ENCODE measurements at places on chromosomes 3 and 15. TPM values are rescaled to one million over a fixed set of nuclear protein-coding genes. Genes with fewer than 3 reads are reported as not detected.

Gene UROC1
- 0.14 TPM for polyA plus RNA-seq

Gene ARPIN
- 30.2 TPM for polyA plus RNA-seq

- no peak for DNase-seq
Observed at GRCh38 chr3:144772372-144772771, 800.7 kb downstream of the DIPK2A start.

- no peak for DNase-seq
Observed at GRCh38 chr3:112464264-112464663, 35.0 kb downstream of the BTLA start.

- DNase-seq = no peak
Observed at GRCh38 chr3:71149959-71150954, 433.3 kb downstream of the FOXP1 start.

GRCh38 chr3:146313746-146314111 is 62.8 kb upstream of the PLSCR4 start:
- DNase-seq = no peak

Gene HTD2
- 16.4 TPM for polyA plus RNA-seq

Gene SAXO2
- 5.1 TPM for polyA plus RNA-seq

- no peak for DNase-seq
Observed at GRCh38 chr3:141811348-141811747, 48.1 kb downstream of the GRK7 start.

- DNase-seq = no peak
Observed at GRCh38 chr15:49038382-49038781, 7.9 kb downstream of the SECISBP2L start.

DNA sequence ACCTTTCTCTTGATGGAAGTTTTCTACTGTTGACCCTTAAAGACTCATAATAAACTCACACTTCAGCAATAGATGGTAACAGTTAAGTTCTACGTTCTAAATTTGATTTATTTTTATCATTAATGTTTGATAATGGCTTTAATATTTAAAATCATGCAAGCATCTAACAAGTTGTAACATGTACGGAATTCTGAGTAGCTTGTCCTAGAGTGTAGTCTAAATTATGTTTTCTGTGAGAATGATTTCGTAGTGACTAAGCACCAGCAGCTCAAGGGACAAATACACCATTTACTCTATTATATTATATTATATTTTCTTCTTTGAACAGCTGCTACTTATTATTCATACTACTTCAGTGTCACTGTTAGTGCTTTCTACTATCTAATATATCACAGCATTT is 345.6 kb downstream of the NLGN1 start:
- DNase-seq = no peak

GRCh38 chr3:49901366-49902339 is 2.0 kb downstream of the MST1R start:
- DNase-seq = no peak

DNA sequence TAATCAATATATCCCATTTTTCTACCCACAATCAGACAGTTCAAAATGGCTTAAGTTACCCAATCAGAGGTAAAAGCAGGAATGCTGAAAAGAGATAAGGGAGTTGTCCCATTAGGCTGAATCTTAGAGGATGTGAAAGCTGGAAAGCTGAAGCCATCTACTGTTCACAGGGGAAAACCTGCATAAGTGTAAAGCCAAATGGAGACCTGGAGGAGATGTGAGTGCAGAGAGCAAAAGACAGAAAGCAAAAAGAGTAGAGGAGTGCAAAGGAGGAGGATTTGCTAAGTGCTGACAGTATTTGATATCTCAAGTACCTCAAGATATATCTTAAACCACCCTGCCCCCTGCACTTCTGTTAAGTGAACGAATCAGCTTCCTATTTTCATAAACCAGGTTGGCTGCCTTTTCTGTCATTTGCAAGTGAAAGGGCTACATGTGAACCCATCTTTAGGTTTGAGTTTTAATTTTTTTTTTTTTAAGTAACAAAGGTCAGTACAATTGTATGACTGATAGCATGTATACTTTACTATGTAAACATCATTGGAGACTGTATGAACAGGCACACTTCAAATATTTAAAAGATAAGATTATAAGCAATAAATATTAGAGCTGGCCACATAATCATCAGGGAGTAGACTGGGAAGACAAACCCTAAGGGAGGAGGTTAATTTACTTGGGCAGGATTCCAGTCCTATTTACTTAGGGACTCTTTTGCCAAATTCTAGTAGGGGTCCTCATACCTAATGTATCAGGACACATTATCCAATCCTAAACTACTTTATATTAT is 22.8 kb upstream of the P2RY1 start:
- DNase-seq = no peak

DNA sequence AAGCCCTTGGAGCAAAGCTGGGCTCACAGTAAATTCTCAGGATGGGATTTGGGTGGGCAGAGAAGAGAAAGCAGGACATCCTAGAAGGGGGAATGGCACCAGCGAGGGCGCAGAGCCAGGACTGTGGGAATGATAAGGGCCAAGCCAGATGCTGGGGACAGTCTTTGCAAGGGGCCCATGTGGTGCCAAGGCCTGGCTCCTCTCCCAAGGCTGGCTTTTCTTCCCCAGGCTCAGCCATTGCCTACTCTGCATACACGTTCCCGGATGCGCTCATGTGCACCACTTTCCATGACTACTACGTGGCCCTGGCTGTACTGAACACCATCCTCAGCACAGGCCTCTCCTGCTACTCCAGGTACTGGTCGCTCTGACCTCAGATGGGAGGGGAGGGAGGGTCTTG is 24.7 kb upstream of the KIF23 start:
- DNase-seq = no peak

DNA sequence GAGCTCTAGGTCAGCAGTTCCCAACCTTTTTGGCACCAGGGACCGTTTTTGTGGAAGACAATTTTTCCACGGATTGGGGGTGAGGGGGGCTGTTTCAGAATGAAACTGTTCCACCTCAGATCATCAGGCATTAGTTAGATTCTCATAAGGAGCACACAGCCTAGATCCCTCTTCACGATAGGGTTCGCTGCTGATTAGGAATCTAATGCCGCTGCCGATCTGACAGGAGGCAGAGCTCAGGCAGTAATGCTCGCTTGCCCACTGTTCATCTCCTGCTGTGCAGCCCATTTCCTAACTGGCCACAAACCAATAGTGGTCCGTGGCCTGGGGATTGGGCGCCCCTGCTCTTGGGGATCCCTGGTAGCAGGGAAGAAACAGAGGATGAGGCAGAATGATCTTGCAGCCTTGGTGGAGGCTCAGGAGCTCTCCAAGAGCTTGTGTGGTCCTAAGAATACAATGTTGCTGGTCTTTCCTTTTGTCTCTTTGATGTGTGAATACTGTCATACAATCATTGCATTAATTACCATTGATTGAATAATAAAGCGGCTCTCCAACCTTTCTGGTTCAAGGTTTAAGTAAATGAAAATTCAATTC is 183.2 kb downstream of the FNDC3B start:
- DNase-seq = no peak

DNA sequence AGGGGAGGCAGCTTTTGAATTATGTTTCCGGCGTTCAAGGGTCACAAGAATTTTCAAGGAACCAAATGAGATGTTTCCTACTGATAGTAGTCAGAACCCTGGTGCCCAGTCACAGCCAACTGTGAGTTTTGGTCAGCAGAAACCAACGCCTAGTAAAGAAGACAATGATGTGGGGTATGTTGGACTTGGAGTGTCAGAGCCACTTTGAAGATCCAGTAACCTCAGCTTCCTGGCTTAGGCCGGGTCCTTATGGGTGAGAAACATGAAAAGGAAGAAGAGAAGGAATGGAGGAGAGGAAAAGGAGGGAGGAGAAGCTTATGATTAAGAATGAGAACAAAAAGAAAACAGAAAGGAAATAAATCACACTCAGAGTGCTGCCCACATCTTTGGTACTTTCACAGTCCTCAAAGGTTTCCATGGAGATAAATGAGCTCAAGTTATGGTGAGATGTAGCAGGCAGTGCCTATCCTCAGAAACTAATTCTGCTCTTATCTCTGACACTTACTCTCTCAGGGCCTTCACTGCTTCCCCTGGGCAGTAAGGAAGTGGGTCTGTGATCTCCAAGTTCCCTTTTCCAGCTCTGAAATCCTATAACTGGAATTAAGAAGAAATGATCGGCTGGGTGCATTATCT is 2.0 kb upstream of the MCF2L2 start:
- DNase-seq = no peak

Gene CHRNA3
- polyA plus RNA-seq = 1.7 TPM

DNA sequence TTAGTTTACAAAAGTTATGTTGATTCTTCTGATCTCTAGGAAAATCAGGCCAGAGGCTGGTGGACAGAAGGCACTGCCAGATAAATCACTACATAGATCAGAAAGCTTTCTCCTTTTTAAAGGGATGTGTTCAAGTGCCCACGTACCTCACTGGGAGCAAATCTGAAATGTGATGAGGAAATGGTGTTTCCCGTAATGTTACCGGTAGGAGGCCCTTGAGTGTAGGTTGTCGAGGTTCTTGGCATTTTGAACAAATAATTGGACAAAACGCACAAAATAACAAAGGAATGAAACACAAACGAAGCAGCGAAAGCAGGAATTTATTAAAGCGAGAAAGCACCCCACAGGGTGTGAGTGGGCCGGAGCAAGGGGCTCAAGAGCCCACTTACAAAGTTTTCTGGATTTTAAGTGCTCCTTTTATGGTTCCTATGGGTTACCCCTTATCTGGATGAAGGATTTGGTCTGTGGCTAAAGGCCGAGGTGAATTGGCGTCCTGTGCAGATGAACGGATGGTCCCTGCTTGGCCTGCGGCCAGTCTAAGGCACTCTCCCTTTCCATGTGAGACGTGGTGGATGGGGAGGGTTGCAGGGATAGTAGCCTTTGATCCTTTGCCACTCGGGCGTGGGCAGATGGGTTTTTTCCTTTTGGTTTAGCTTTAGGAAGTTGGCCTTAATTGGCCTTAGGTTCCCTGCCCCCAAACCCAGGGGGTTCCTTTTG is 1.0 kb downstream of the SNX1 start:
- no peak for DNase-seq

- DNase-seq = no peak
Observed at GRCh38 chr15:52441841-52442240, 86.8 kb downstream of the MYO5A start.

DNA sequence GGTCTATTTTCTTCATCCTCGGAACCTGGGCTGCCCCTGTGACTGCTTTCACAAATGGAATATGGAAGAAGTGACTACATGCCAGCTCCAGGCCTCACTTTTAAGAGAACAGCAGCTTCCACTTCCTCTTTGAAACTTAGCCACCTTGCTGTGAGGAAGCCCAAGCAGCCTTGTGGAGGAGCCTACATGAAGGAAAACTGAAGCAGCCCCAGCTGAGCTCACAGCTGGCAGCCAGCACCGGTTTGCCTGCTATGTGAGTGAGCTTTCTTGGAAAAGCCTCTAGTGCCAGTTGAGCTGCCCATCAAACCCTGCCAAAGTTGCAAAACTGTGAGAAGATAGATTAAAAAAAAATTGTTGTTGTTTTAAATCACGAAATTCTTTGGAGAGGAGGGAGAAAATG is 498.0 kb upstream of the PROK2 start:
- no peak for DNase-seq

Gene FAM43A
- 6.7 TPM for polyA plus RNA-seq

GRCh38 chr3:119376758-119377157 is 82.6 kb downstream of the ARHGAP31 start:
- no peak for DNase-seq

Gene ACP3
- polyA plus RNA-seq = 64.6 TPM

- DNase-seq = no peak
Observed at GRCh38 chr3:152350139-152350538, 81.4 kb downstream of the MBNL1 start.

DNA sequence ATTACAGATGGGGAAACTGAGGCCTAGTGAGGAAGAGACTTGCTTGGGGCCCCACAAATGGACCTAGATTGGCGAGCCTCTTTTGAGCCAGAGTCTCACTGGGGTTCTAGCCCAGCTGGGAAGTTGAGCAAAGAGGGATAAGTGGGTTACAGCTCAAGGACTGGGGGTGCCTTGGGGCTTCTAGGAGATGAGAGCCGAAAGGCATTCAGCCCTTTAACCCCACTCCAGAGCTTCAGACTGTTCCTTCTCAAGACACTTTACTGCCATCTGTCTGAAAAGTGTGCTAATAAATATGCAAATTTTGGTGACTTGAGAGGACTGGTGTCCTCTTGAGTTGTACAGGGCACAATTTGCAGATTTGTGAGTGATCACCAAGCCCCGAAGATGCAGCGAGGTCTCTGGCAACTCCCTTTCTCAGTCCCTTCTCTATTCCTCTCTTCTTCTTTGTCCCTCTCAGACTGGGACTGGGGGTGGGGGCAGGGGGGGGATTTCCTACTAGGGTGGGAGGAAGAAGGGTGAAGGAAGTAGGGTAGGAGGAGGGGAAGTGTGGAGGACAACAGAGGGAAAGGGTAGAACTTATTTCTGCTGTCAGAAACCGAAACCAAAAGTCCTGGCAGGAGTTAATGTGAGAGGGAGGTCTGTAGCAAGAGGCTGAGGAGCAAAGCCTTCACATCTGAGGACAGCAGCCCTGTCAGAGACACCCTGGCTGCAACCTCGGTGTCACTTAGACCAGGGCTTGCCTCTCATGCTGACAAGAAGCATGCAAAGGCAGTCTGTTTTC is 16.2 kb upstream of the ANKDD1A start:
- no peak for DNase-seq

Gene XCR1
- polyA plus RNA-seq = 0.17 TPM

Gene PP2D1
- polyA plus RNA-seq = 0.30 TPM

- DNase-seq = no peak
Observed at GRCh38 chr3:183038221-183038620, 57.9 kb upstream of the DCUN1D1 start.

DNA sequence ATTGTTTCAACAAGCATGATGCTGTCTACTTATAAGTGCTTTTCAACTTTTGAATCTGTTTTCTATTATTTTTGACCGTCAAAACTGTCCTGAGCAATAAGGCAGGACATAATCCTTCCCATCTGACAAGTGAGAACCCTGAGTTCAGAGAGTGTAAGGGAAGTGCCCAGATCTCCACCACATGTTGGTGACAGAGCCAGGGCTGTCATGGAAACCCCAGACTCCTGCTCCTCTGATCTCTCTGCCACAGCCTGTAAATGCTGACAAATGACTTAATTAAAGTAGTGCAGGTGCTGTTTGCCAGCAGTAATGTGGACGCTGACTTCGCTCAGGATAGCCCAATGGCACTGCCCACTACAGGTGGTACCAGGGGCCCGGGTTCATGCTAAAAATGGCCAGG is 40.3 kb downstream of the SPSB4 start:
- no peak for DNase-seq

DNA sequence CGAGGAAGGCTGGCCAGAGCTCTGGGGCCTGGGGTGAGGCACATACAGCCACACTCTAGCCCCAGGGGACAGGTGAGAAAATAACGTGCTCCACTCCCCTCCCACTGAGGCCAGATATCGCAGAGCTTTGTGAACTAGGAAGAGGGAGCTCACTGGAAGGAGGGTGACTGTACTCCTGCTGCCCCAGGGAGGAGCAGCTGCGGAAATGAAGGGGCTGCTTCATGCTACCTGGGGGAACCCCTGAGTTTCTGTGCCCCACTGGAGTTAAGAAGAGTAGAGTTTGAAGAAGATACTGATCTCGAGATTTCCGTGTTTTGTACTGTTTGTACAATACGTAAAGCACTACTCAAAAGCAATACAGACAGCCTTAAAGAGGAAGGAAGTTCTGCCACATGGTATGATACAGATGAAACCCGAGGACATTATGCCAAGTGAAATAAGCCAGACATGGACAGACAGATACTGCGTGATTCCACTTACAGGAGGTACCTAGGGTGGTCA is 44.6 kb downstream of the CMTM6 start:
- DNase-seq = no peak

- DNase-seq = no peak
Observed at GRCh38 chr15:84859651-84860050, 24.8 kb upstream of the SLC28A1 start.

Gene TMEM108
- polyA plus RNA-seq = 3.1 TPM

Gene GOLGA8S
- 0.79 TPM for polyA plus RNA-seq

Gene MYH15
- 0.27 TPM for polyA plus RNA-seq
